ENCODE measurements at places on chromosomes 2 and 18.

DNA sequence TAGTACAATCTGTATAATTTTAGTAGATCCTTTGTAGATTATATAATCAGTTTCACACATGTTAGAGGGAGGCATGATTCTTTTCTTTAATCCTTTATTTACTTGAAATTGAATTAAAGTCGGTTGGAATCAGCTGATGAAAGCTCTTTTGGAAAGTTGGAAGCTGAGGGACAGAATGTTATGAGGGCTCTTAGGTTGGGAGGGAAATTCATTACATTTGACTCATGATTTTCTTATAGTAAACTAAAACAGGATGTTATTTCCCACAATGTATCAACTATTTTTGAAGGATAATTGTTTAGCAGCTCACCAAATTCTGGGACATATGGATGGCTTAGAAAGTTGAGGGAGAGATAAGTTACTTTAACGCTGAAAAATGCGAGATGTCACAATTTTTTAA is 52.7 kb upstream of the TMEFF2 start:
- DNase-seq, result no peak

GRCh38 chr2:231988179-231988866 is 26.8 kb downstream of the DIS3L2 start:
- no peak for DNase-seq

GRCh38 chr18:56627991-56628390 is 10.4 kb downstream of the TXNL1 start:
- no peak for DNase-seq

- DNase-seq, result no peak
Measured at GRCh38 chr2:142885543-142885942, 8.1 kb downstream of the KYNU start.

- DNase-seq, result no peak
Measured at GRCh38 chr2:104866883-104867812, 13.2 kb downstream of the POU3F3 start.

GRCh38 chr2:68689553-68690537 is 44.8 kb upstream of the ARHGAP25 start:
- no peak for DNase-seq

DNA sequence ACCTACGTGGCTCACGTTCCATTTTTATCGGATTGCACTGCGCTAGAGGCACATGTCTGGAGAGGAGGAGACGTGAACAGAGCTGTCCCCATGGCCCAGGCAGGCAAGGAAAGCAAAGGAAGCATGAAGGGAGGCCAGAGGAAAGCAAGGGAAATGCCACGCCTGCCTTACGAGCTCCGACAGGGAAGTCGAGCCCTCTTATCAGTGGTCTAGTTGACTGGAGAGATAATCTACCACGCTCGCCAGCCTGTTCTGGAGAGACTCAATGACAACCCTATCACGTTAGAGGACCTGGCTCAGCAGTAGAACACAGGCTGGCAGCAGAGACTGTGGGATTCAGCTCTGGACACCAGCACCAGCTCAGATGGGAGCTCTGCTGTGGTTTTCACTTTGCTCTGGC is 202.6 kb upstream of the ID2 start:
- DNase-seq, result no peak

DNA sequence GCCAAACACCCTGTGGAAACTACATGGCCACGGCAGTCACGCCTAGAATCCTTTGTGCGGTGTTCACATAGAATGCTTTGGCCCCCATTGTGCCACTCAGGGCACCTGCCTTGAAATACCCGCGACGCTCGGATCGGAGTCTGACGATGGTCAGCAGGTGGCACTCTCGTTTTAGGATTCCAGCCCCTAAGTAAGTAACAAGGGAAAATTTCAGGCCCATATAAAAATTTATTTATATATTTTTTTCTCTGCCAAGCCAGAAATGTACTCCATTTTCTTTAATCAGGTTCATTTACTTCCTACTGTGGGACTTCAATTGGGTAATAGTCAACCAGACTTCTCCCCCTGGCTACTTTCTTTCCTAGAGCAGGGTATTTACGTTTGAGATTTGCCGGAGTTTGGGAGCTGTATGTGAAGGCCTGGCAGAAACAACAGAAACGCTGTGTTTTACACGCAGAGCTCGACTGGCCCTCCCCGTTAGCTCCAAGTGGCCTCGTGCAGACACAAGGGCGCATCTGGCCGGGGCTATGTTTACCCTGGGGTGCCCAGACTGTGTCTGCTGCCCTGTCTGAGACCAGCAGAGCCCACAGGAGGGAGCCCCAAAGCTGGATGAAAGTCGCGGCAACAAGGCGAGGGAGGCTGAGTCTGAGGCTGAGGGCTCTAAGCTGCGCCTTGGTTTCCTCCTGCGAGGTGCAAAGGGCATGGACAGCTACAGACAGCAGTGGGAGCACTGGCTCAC is 41.6 kb downstream of the LRRC30 start:
- DNase-seq, result no peak

DNA sequence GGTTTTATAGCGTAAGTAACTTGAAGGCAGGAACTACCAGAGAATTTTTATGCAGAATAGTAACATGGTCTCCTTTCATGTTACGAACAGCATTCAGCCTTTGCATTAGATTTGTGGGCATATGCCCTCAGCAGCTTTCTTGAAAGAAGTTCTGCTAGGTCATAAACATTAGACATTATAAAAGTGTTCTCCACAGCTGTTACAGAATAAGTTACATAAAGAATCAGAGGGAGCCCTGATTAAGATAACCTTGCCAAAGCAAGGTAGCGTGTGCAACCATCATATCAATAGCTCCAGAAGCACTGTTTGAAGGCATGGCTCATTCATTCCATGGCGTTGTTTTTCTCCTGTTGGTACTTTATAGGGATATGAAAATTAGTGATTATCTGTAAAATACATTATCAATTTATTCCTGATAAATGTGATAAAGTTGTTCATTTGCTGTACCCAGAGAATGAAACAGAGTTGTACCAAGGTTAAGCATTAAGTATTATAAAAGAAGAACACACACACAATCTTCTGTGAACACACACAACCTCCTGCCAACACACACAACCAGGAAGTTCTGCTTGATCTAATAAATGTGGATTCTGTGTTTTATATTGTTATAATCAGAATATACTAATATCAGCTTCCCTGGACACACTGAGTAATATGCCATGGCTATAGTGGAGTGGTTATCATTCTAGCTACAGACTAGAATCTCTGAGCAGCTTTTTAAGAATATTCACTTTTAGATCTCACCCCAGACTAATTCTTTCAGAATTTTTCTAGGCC is 286.7 kb upstream of the SLC39A10 start:
- DNase-seq, result no peak

DNA sequence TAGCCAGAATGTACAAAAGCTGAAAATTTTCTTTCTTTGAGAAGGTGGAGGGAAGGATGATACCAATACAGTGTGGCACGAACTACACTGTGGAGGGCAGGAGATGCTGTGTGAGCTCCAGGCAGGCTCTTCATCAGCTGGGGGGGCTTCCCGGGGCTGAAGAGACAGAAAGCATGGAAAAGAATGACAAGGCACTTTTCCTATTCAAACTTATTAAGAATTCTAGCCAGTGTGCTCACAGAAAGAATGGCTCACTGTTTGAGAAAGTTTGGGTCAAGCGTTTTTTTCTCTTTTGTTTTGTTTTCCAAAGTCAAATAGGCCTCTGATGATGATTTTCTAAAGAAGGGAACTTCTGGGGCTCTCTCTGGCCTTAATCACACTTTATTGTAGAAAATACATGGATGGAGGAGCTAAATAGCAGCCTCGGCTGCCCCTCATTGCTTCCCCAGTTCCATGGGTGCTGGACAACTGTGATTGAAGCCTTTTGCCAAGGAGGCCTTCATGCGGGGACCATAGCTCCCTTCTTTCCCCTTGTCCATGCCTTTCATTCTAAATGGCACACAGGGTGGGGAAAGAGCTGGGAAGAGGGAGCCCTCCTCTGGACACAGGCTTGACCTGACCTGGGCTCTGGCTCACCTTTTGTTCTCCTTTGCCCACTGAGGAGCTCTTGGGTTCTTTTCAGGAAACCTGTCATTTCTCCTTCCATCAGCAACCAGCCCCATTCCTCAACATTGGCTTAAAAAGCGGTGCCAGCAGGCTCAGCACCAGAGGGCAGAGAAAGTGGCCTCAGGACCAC is 130.6 kb downstream of the TDRD15 start:
- DNase-seq, result no peak

DNA sequence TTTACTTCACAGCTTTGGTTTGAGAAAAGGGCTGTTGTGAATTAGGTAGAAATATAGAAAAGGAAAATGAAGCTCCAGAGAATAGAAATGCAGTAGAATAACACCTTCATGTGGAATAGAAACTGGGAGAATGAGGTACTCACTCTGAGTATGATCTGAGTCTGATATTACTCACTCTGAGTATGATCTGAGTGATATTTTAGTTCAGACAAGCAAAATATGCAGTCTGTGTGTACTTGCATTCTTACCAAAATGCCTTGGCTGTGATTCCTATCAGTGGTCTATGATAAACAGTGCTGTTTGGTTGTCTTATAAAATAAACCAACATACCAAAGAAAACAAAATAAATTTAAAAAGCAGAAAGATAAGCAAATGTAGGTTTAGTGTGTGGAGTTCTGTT is 487.6 kb downstream of the THSD7B start:
- DNase-seq, result no peak

GRCh38 chr18:13461469-13461868 is 242.9 kb downstream of the LDLRAD4 start:
- DNase-seq, result no peak

DNA sequence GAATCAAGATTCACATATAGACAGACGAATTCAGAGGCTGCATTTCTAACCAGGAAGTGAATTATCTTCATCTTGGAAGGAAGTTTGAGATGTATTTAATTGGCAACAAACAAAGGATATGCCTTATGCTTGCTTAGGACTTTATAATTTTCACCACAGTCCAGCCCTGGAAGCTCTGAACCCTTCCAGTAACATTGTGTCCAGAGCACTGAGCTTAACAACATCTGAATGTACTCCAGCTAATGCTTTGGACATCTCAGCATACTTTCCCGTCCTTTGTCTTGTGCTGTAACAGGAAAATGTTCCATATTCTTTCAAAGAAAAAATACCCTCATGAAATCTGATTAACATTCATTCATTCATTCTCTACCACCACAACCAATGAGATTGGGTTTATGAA is 136.3 kb upstream of the SPATS2L start:
- DNase-seq, result no peak

DNA sequence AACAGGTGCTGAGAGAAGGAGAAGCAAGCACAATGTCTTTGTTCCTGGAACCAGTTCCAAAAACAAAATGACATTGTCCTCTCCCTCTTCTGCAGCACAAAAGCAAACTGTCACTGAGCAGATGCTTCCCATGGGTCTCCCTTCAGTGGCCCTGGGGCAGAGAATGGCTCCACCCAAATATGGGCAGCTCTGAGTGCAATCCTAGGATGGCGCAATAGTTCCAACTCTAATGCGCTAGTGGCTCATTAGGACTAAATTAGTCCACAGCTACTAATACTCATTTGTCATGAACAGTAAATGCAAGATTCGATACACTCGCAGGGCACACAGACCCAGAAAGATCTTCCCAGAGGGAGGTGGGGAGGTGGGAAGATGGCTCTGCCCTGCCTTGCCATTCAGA is 205.2 kb upstream of the CHAC2 start:
- no peak for DNase-seq

- no peak for DNase-seq
Measured at GRCh38 chr2:42547014-42547413, 21.4 kb upstream of the MTA3 start.

- no peak for DNase-seq
Measured at GRCh38 chr2:68926796-68927195, 25.9 kb downstream of the GKN2 start.

DNA sequence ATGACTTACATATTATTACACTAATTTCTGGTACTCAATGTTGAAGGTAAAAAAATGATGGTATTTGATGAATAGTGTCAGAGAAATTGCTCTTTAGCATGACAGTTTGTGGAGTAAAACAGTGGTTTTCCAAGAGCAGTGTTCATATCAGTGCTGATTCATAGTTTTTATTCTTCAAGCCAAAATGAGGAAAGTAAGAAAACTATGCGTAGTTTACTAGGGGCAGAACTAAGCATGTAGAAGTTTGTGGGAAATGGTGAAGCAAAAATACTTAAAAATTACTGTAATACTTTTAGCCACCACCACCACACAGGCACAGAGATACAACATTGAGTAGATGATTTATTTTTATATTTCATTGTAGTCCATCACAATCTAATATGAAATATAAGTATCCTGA is 137.3 kb downstream of the ZNF804A start:
- no peak for DNase-seq

DNA sequence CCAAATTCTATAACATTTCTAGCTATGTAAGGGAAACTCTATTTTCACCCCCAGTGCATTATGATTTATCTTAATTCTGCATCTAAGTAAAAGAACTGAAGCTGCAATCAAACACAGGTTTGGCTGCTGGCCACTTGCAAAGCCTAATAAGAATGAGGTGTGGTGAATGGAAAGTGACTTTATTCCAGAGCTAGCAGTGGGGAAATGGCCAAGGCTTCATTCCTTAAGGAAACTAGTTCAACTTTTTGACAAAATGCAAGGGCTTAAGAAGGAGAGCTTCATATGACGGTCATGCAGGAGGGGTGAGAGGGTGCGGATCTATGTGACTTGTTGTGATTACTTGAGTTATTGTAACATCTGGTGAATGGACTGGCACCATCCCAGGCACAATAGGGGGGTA is 1802.0 kb downstream of the SUCLG1 start:
- no peak for DNase-seq

GRCh38 chr2:199439066-199439465 is 18.7 kb downstream of the SATB2 start:
- no peak for DNase-seq

GRCh38 chr18:79882522-79883241 is 68.8 kb downstream of the SLC66A2 start:
- no peak for DNase-seq

- DNase-seq, result no peak
Measured at GRCh38 chr2:173462892-173463840, 108.5 kb downstream of the CDCA7 start.

- no peak for DNase-seq
Measured at GRCh38 chr2:159895258-159896065, 97.5 kb upstream of the CD302 start.

DNA sequence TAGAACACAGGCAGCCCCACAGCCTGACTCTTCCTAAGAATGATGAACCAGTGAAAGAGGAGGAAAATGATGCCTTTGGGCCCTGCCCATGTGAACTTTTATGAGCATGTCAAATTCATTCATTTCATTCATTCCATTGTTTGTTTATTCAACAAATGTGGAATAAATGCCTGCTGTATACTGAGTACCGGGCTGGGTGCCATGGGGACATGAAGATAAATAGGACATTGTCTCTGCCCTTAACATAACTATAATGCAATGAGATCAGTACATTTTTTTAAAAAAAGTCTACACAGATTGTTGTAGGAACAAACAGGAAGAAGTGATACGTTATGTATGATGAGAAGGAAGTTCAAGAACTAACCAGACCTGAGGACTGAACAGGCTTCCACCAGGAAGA is 14.7 kb downstream of the MREG start:
- DNase-seq, result no peak

- no peak for DNase-seq
Measured at GRCh38 chr18:23183411-23184150, 48.3 kb downstream of the CABLES1 start.

GRCh38 chr2:47724221-47724981 is 58.5 kb upstream of the MSH6 start:
- no peak for DNase-seq

Data from activated CD8-positive, alpha-beta memory T cell treated with anti-CD3 and anti-CD28 coated beads, Interleukin-2, amount 50 U/mL, for 4 hours (primary cell).